ENCODE measurements at places on chromosomes 12 and 14. TPM values are rescaled to one million over a fixed set of nuclear protein-coding genes. Genes with fewer than 3 reads are reported as not detected.

SDSL gene
- total RNA-seq, result not detected

ARMH4 gene
- total RNA-seq, result 20.2 TPM

KRT79 gene
- total RNA-seq, result 0.21 TPM

SLC6A15 gene
- total RNA-seq, result 22.9 TPM

UNC79 gene
- total RNA-seq, result 3.6 TPM

LIN7A gene
- 6.2 TPM for total RNA-seq

KRT7 gene
- total RNA-seq, result 9.4 TPM

CCDC77 gene
- 26.7 TPM for total RNA-seq

KRT72 gene
- not detected for total RNA-seq

DNA sequence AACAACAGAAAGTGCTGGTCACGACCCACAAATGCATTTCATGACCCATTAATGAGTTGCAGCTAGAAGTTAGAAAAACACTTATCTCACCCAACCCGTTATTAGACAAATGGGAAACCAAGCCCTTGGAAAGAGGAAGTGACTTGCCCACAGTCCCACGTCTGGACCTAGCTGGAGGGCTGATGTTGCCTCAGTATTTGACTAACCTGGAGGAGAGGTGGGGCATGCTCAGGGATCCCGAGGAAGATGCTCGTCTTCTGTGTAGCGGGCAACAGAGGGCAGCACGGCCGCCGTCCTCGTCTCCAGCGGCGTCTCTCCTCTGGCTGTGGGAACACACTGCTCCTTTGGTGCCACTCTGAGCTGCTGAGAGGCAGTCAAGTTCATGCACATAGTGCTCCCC, 12.7 kb downstream of the CCND2 start:
- H3K27ac ChIP-seq, result 0 out of 2 replicates have a peak overlapping the region, but pooled peaks have one; percentile 30
- no peaks in the 10 kb centered on the region for H3K4me1 ChIP-seq
- H3K27me3 ChIP-seq, result no peaks in the 10 kb centered on the region
- H3K4me3 ChIP-seq, result no peak overlapping the region
- no peak for DNase-seq
- peaks cover 85% of the 10 kb centered on the region for H3K36me3 ChIP-seq

DNA sequence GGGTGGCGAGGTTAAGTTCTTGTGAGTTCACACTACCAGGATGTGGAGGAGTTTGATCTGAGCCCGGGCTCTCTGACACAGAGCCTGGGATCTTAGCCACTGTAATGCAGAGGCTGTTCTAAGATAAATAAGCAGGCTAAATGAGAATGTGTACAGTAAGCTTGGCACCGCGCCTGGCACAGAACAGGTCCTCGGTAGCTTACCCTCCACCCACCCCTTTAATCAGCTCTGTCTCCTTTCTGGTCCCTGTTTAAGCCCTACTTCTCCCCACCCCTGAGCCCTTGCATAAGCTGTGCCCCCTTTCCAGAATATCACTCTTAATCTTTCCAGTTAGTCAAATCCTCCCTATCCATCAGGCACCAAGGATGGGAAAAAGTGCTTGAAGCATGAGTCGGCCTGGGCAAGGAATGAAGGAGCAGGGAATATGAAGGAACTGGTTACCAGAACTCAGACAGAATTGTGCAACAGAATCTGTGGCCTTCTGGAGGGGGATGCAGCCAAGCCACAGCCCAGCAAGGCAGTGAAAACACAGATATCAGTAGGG, 32.8 kb upstream of the CMKLR1 start:
- peaks cover 9% of the 10 kb centered on the region for H3K36me3 ChIP-seq
- no peak for DNase-seq
- H3K27me3 ChIP-seq, result no peaks in the 10 kb centered on the region
- no peak overlapping the region for H3K4me3 ChIP-seq

- H3K27ac ChIP-seq, result no peak overlapping the region
- H3K4me3 ChIP-seq, result no peak overlapping the region
- H3K36me3 ChIP-seq, result peaks cover 29% of the 10 kb centered on the region
- H3K27me3 ChIP-seq, result no peaks in the 10 kb centered on the region
- peaks cover 15% of the 10 kb centered on the region for H3K4me1 ChIP-seq
- DNase-seq, result no peak
These were observed 33.1 kb downstream of the CD9 start for GRCh38 chr12:6233121-6233971.

GRCh38 chr12:89884416-89884898, 175.8 kb upstream of the ATP2B1 start:
- H3K4me3 ChIP-seq, result no peak overlapping the region
- no peaks in the 10 kb centered on the region for H3K36me3 ChIP-seq
- no peak for DNase-seq
- peaks cover 20% of the 10 kb centered on the region for H3K4me1 ChIP-seq
- H3K27me3 ChIP-seq, result no peaks in the 10 kb centered on the region

- no peaks in the 10 kb centered on the region for H3K36me3 ChIP-seq
- no peaks in the 10 kb centered on the region for H3K27me3 ChIP-seq
- H3K4me1 ChIP-seq, result peaks cover 19% of the 10 kb centered on the region
- H3K27ac ChIP-seq, result no peak overlapping the region
These were observed 294.5 kb downstream of the CACNA1C start for GRCh38 chr12:2347137-2347843.

GRCh38 chr12:98418357-98419075, 96.9 kb upstream of the TMPO start:
- peak; percentile 74 for DNase-seq
- H3K36me3 ChIP-seq, result no peaks in the 10 kb centered on the region
- peaks cover 7% of the 10 kb centered on the region for H3K4me1 ChIP-seq

GRCh38 chr12:46492471-46493085, 120.0 kb upstream of the SLC38A2 start:
- H3K27me3 ChIP-seq, result no peaks in the 10 kb centered on the region
- DNase-seq, result no peak
- peaks cover 7% of the 10 kb centered on the region for H3K4me1 ChIP-seq
- H3K4me3 ChIP-seq, result no peak overlapping the region
- no peaks in the 10 kb centered on the region for H3K36me3 ChIP-seq
- H3K27ac ChIP-seq, result no peak overlapping the region

GRCh38 chr12:3041558-3042164, 35.5 kb upstream of the TSPAN9 start:
- H3K4me1 ChIP-seq, result peaks cover 2% of the 10 kb centered on the region
- no peak overlapping the region for H3K27ac ChIP-seq
- no peak overlapping the region for H3K4me3 ChIP-seq
- peaks cover 21% of the 10 kb centered on the region for H3K36me3 ChIP-seq
- no peaks in the 10 kb centered on the region for H3K27me3 ChIP-seq
- DNase-seq, result peak; percentile 87

DNA sequence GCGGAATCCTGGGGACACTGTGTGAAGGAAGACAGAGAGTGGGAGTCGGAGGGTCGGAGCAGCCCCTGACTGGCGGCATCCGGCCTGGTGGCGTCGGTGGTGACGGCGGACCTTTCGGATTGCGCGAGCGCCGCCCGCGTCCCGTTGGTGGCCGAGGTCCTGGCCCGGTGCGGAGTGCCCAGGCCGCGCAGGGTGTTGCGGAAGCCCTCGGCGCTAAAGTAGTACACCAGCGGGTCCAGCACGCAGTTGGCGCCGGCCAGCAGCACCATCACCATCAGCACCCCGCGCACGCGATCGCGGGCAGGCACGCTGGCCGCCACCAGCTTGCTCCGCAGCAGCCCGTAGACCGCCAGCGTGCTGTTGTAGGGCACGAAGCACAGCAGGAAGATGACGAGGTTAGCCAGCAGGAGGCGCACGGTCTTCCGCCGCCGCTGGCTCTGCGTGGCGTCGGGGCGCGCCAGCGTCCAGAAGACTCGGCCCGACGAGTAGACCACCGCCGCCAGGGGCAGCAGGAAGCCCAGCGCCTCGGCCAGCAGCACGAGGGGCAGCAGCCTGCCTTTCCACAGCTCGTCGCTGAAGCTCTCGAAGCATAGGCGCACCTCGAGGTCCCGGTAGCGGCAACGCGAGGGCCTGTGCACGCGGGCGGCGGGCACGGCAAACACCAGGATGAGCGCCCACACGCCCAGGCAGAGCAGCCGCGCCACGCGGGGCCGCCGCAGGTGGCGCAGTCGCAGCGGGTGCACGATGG, 13.1 kb upstream of the CHD4 start:
- H3K27me3 ChIP-seq, result peaks cover 33% of the 10 kb centered on the region
- no peaks in the 10 kb centered on the region for H3K36me3 ChIP-seq
- H3K4me3 ChIP-seq, result peak overlapping the region; percentile 55
- H3K4me1 ChIP-seq, result peaks cover 4% of the 10 kb centered on the region
- peak; percentile 95 for DNase-seq
- no peak overlapping the region for H3K27ac ChIP-seq

GRCh38 chr14:93788293-93788542, at the start of gene PRIMA1:
TSS of gene PRIMA1 (minus strand) at chr14:93788485. CDS start at chr14:93787718, 767 bp downstream.
- H3K36me3 ChIP-seq, result no peaks in the 10 kb centered on the region
- H3K4me3 ChIP-seq, result peak within 1 kb of the TSS; percentile 86
- H3K27me3 ChIP-seq, result peaks cover 33% of the 10 kb centered on the region

GRCh38 chr12:89571491-89572195, 45.8 kb upstream of the POC1B start:
- no peaks in the 10 kb centered on the region for H3K27me3 ChIP-seq
- H3K4me3 ChIP-seq, result no peak overlapping the region
- DNase-seq, result no peak
- H3K36me3 ChIP-seq, result no peaks in the 10 kb centered on the region
- H3K27ac ChIP-seq, result no peak overlapping the region

GRCh38 chr12:2163177-2163941, 110.6 kb downstream of the CACNA1C start:
- H3K27ac ChIP-seq, result no peak overlapping the region
- no peak overlapping the region for H3K4me3 ChIP-seq
- H3K4me1 ChIP-seq, result no peaks in the 10 kb centered on the region
- H3K27me3 ChIP-seq, result no peaks in the 10 kb centered on the region
- DNase-seq, result no peak

Measured in GM23338 (cell line).